ENCODE measurements at places on chromosomes 16 and 17.

GRCh38 chr17:62807812-62808575 lies at the start of gene MARCHF10:
Gene MARCHF10 (minus strand): TSS chr17:62808314. CDS start chr17:62801735, 6,579 bp downstream.
- peak; percentile 69 for DNase-seq

DNA sequence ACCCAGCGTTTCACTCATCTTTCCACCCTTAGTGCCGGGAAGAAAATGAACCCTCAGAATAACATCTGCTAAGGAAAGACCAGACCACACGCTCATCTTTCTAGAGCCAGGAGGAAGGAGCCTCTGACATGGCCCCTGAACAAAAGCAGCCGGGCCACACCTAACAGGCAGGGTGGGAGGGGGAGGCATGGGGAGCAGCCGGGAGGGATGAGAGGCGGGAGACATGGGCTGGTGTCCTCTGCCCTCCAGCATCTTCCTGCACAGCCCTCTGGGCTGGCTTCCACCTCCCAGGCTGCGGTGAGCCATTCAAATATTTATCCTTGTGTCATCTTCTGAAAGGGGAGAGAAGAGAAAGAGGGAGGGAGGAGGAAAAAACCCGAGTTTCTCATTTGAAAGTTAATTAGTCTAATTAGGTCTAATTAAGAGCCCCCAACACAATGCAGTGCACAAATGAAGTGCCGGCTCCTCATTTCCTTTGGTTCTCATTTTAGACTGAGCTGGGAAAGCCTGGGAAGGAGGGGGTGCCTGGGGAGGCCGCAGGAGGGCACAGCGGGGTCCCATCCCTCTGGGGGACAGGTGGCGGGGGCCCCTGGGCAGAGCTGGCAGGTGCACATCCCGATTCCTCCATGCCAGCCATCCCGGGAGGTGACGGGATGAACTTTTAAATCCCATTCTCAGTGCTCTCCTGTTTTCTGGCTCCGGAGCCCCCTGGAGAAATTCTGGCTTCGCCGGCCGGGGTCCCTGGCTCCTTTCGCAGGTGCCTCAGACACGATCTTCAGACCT lies 90.5 kb downstream of the ENGASE start:
- no peak for DNase-seq

DNA sequence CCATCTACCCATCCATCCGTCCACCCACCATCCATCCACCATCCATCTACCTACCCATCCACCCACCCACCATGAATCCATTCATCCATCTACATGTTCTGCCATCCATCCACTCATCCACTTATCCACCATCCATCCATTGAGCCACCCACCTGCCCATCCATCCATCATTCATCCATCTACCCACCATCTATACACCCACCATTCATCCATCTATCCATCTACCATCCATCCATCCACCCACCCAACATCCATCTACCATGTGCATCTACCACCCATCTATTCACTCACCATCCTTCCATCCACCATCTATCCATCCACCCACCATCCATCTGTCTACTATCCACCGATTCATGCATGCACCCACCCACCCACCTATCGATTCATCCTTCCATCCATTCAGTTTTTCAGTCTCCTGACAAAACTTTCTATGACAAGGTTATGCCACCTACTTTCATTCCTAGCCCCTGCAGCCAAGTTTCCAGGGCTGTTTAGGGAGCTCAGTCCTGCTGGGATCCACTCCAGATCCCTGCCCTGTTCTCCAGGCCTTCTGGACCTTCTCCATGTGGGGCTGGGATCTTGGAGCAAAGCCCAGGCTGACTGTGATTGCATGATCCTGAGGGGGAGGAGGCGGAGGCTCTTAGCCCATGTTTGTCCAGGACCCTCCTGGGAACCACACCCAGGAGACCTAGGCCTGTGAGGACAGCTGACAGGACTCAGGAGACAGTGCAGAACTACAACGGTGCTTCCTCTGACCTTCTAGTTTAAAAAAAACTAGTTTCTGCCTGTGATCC lies 27.4 kb downstream of the BCO1 start:
- no peak for DNase-seq

- no peak for DNase-seq
Observed at GRCh38 chr17:1366234-1366633, 33.8 kb downstream of the YWHAE start.

- DNase-seq, result no peak
Observed at GRCh38 chr17:40350689-40351358, 13.7 kb downstream of the GJD3 start.

GRCh38 chr16:78768718-78769117 lies 669.3 kb downstream of the WWOX start:
- DNase-seq, result no peak

GRCh38 chr17:2241823-2242222 lies 61.8 kb downstream of the SMG6 start:
- no peak for DNase-seq

Data from GM10248 (cell line).